Non-pigmented ciliary epithelial cell (primary cell): ENCODE measurements at places on chromosomes 3 and 15.
A peak's percentile ranks its signal among the peaks of the same experiment; 100 is the strongest.

DNA sequence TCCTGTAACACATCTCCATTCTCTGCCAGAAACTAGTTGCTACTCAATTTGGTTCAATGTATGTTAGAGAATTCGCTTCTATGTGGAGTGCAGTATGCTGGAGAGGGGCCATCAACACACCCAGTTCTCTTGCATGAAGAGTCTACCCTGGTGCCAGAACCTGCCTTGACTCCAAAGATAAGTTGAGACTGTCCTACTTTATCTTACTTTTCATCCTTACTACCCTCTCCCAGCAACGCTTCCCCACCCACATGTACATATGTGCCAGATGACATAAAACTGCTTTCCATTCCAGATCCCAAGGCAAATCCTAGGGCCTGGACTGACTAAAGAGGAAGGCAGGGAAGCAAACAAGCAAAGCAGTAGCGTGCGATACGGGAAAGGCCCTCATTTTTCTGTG lies 442.6 kb upstream of the THRB start:
- no peak for DNase-seq

DNA sequence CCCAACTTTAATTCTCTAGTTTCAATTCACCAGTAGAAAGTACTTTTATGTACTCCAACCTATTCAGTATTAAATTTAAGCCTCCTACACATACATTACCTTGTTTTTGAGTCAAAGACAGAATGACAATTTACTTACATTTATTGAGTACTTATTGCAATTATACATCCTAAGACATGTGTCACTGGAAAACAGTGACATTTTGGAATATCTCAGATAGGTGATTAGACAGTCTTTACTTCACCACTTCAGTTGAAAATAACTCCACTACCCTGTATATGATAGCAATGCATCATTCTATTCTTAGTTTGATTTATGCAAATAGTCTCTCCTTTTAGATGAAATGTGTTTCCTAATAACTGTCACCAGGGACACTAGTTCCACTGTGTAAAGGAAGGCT lies 461.5 kb downstream of the TUSC7 start:
- DNase-seq: no peak

DNA sequence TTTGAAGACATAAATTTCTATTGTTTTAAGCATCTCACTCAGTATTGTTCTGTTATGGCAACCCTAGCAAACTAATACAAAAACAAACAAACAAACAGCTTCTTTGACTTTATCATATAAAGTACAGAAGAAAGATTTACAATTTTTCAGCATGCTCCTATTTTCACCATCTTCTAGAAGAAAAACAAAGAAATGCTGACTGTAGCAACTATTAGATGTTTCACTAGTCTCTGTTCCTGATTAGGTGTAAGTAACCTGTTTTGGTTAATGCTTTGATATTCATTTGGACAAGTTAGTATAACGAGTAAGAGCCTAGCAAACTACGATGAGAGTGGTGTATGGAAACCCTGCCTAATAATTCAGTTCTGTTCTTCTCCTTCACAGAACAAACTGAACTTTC lies 478.5 kb downstream of the NAALADL2 start:
- no peak for DNase-seq

DNA sequence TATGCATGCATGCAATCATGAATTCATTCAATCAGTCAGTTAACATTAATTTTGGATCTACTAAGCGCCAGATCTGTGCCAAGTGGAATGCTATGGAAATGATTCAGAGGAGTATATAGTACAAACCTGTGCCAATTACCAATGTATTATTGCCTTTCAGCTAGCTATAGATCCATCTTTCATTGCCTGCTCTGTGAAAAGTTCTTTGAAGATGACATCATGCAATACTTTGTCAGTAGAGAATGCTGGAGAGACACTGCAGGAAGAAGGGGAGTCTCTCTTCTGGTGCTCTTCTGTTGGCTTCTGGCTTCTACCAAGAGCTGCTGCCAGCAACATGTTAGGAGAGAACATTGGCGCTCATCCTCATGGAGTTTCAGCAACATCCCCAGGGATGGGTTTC lies 81.0 kb upstream of the LMCD1 start:
- no peak for DNase-seq

DNA sequence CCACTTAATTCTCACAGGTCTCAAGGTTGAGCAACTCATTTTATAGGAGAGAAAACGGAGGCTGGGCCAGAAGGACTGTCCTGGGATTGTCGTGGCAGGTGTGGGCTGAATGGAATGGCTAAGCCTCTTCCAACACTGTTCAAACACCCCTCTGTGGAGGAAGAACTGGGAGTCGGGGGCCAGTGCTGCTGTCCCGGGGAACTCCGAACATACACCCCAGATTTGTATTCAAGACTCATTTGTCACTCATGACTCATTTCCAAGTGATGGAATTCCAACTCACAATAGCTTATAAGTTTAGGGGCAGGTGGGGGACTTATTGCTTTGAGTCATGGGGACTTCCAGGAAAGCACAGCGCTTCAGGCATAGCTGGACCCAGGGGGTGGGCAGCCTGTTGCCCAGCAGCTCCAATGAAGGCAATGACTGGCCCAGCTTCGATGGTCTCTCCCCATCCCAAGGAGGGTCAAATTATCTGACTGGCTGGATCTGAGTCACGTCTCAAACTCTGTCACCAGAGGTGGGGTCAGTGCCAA lies 72.5 kb downstream of the TM2D3 start:
- DNase-seq: peak; percentile 15

DNA sequence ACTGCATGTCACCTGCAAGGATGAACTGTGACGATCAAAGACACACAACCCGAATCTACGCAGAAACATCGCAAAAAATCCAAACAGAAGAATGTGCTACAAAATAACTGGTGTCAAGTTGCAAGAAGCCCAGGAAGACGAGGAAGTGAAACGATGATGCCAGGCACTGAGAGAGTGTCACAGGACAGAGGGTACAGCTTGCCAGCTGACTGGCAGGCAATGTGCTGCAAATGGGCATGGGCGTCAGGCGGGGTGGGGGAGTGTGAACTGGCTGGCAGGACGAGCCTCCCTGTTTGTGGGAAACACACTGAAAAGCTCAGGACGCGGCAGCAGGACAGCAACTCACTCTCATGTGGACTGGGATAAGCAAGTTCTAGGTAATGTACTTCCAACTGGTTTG lies 28.9 kb upstream of the OCA2 start:
- no peak for DNase-seq

- DNase-seq: peak; percentile 20
Observed at GRCh38 chr15:51647128-51647562, 24.6 kb upstream of the DMXL2 start.

DNA sequence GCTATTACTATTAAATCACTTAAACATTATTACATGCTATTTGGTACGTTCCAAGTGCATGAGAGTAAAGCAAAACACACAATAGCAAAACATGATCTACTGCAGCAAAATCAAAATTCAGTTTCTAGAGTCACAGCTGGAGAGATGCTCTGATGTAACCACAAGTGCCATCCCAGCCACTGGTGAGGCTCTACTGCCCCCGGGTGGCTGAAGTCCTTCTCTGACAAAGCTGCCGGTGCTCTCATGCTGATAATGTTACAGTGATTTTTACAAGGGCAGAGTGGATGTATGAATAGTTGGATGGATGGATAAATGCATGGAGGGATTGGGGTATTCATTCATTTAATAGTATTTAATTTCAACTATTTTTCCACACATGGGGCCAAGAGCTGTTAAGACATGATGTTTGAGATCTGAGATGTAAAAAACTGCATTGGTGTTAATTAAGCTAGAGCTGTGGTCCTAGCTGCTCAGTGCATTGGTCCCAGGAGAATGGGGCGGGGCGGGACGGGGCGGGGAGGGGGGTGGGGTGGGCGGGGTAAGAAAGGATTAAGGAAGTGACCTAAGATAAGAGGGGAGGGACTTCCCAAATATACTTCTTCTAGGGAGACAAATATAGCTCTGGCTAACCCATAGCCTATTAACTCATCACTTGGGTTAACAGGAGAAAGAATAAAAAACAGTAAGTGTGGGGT lies 5.3 kb upstream of the SPESP1 start:
- peak; percentile 34 for DNase-seq

DNA sequence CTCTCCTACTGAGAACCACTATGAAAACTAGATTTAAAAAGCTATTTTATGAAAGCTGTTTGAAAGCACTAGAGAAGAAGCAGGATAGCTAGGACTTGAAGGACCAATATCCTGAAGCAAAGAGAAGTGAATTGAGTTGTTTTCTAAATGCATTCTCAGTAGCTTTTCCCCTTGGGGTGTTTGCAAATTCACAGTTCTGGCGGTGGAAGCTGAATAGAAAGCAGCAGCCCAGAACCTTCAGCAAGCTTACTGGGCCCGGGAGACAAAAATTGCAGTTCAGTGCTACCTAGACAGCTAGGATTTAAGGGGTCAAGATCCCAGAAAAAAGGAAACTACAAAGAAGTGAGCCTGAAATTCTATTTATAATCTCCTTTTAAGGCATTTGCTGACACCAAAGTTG lies 31.3 kb upstream of the ANP32A start:
- DNase-seq: no peak

DNA sequence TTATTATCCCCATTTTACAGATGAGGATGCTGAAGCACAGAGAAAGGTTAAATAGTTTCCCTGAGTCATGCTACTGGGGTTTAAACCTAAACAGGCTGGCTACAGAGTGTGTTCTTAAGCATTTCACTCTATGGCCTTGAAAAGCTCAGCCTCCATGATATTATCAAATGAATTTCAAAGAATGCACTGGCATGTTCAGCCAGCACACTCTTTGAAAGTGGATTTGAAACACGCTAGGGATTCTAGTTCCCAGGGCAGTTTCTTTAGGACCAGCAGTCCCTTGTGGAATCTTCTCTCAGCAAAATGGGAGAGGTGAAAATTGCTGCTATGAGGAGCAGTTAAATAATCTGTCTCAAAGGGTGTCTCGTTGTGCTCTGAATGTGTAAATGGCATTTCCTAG lies 213.3 kb downstream of the EPHB1 start:
- no peak for DNase-seq

DNA sequence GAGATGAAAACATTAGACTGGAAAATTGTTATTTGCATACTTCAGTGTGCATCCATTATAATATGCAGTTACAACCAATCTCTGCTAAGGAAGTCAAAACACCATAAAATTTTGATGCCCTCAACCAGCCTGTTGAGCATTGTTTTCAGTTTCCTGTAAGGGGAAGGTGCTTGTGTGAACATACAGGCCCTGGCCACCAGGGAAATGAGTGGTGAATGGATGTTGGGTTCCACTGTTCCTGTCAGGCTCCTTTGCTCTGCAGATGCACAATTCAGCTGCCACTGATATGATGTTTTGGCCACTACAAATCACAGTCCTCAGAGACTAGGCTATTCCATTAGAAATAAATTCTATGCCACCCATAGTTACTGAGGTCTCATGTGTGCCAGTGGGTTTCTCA lies 184.6 kb downstream of the SYNPR start:
- DNase-seq: no peak

GRCh38 chr3:28050885-28051284 lies 190.5 kb upstream of the CMC1 start:
- DNase-seq: no peak

DNA sequence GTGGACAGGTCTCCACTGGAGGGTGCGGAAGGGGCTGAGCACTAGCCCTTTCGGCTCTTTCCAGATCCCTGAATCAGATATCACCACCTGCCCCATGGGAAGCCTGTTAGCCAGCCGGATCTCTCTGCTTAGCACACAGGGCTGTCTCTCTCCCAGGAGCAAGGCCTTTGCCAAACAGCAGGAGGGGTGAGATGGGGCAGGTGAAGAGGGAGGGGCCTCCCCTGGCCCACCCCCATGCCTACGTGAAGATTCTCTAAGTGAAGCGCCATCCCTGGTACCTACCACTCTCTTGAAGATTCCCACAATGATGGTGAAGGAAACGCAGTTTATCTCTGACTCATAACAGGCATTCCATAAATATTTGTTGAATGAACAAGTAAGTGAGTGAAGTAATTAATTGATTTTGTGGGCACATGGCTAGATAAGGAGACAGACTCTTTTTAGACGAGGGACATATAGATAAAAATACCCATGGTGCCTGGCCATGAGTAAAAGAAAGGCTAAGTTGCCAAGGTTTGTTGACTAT lies 19.6 kb upstream of the HCN4 start:
- DNase-seq: peak; percentile 40

DNA sequence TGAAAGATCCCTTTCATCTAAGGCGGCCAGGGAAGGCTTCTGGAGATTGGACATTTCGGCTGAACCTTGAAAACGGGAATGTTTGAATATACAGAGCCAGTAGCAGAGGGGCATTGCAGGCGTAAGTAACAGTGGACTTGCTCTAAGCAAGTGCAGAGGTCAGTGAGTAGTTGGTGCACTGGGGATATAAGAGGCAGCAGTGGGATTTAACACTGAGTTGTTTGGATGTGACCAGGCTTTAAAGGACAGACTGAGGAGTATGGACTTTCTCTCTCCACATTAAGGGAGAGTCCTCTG lies 1.3 kb downstream of the ARNT2 start:
- no peak for DNase-seq

DNA sequence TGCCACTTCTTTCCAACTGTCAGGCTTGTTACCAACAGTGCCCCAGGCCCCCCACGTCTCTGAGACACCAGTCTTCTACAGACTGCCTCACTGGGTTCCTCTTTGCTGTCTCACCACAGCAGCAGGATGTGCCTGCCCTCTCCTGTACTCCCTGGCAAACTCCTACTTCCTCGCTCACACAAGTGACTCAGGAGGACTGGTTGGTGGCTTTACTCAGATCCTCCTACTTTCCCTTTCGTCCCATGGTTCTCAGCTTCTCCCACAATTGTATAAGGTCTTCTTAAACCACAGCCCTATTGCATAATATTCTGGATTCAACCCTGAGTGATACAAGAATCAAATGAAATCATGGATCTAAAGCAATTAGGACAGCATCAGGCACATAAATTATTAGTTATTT lies 246.6 kb upstream of the PROK2 start:
- DNase-seq: no peak
